Right ventricle myocardium superior (tissue), 1 donor: ENCODE measurements at places on chromosomes 16 and 17.

- no peak for DNase-seq
Measured at GRCh38 chr17:4708436-4708835, 2.0 kb upstream of the ARRB2 start.

- no peak for DNase-seq
Measured at GRCh38 chr17:36784633-36785032, 152.6 kb upstream of the LHX1 start.

DNA sequence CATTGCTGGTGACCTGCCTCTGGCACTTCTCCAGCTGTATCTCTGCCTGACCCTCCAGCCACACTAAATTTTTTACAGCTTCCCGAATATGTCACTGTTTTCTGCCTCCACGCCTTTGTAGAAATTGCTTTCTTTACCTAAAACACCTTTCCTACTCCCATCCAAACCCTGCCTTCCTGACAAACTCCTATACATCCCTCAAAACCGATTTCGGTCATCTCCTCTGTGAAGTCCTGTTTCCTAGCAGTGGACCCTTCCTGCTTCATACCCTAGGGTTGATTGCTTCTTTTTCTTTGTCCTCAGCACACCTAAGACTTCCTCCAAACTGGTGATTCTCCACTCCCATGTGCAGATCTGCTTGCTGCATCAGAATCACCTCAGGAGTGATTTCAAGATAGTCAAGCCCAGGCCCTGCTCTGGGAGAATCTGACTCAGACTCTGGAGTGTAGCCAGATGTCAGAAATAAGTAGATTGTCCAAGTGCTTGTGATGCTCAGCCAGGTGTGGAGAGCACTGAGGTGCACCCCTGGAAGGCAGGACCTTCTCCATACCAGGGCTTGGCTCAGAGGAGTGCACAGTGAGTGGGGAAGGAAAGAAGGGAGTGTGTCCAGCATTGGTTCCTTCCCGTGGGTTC, 184.2 kb downstream of the COPRS start:
- no peak for DNase-seq

DNA sequence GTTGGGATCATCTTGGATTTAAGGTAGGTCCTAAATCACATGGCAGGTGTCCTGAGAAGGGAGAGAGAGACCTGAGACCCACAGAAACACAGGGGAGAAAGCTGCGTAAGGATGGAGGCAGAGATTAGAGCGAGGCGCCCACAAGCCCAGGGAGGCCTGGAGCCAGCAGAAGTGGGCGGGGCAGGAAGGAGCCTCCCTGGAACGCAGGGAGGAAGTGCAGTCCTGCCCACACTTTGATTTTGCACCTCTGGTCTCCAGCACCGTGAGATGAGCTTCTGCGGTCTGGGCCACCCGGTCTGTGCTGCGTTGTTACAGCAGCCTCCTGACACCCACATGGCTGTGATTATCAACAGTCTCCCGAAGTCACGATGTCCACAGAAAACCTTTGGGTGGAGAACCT, 6.4 kb downstream of the DNASE1L2 start:
- DNase-seq: no peak

- no peak for DNase-seq
Measured at GRCh38 chr16:2053897-2054296, 6.1 kb downstream of the TSC2 start.

- no peak for DNase-seq
Measured at GRCh38 chr16:20871258-20871657, 28.9 kb downstream of the DCUN1D3 start.

DNA sequence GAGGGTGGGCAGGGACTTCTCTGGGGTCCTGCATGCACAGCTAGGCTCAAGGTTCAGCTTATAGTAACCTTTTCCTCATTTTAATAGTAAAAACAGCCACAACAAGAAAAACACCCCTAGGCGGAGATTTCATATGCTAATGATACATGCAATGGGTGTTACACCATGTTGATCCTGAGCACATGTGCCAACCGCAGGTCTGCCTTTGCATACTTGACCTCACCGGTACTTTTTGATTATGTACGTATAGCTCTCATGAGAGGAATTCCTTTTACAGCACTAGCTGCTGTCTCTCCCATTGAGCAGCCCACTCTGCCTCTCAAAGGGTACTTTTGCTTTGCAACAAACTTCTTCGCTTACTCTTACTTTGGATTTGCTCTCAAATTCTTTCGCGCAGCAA, 1.9 kb downstream of the KRTAP4-8 start:
- no peak for DNase-seq

DNA sequence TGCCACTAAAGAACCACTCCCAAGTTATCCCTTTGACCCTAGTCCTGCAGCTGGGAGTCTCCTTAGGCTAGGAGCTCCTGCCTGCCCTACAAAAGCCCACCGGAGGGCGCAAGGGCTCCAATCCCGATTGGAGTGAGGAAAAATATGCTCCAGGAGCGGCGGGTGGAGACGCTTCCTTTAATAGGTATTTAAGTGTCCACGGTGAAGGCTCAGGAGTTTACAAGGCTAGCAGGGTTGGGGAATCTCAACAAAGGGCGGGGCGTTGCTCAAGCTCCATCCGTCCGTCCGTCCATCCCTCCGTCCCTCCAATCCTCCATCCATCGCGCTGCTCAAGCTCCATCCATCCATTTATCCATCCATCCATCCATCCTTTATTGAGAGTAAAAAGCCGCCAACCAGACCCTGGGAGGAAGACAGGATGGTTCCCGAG, 556 bp upstream of the SPNS1 start:
- DNase-seq: peak; percentile 65
